H4 (cell line): ENCODE measurements at places on chromosomes 16 and 17. TPM values are rescaled to one million over a fixed set of nuclear protein-coding genes. Genes with fewer than 3 reads are reported as not detected.
A peak's percentile ranks its signal among the peaks of the same experiment; 100 is the strongest.

GRCh38 chr16:86011532-86011931 lies 112.6 kb downstream of the IRF8 start:
- DNase-seq, result no peak

- DNase-seq, result no peak
Observed at GRCh38 chr17:75088465-75089417, 987 bp downstream of the SLC16A5 start.

DNA sequence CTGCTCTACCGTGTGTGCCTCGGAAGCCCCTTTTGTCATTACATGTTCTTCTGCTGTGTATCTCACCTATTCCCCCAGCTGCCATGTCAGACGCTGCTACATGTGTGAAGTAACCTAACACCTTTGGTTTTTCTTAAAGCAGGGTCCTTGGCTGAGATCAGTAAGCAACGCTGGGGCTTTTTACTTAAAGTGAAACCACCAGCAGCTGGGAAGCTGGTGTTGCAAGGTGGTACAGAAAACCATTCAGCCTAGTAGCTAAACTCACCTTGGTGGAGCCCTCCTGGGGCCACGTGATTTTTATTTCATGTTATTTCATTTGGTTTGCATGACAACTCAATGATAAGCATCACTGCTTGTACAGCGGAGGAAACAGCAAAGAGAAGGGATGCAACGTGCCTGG lies 62.6 kb downstream of the PLCG2 start:
- DNase-seq, result no peak

DNA sequence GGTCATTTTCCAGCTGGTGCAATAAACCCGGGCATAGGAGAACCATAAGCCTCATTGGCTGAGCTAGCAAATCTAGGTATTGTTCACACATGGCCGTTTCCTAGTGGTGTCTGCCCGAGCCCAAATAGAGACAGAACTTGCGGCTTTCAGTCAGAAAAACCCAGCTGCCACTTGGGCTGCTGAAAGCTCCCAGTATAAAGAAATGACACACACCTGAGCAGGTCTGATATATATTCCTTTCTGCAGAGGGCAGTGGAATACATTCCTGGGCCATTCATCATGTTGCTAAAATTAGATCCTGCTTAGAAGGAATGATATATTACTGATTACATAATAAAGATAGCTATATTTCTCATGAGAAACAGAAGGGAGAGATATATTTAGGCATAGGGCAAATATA lies 83.9 kb upstream of the IRX5 start:
- no peak for DNase-seq

Gene GLIS2
- 0.29 and 0.45 TPM in 2 replicates for total RNA-seq

Gene PRSS8
- total RNA-seq, result 0.04 TPM in 1 of 2 replicates, not detected in the other

DNA sequence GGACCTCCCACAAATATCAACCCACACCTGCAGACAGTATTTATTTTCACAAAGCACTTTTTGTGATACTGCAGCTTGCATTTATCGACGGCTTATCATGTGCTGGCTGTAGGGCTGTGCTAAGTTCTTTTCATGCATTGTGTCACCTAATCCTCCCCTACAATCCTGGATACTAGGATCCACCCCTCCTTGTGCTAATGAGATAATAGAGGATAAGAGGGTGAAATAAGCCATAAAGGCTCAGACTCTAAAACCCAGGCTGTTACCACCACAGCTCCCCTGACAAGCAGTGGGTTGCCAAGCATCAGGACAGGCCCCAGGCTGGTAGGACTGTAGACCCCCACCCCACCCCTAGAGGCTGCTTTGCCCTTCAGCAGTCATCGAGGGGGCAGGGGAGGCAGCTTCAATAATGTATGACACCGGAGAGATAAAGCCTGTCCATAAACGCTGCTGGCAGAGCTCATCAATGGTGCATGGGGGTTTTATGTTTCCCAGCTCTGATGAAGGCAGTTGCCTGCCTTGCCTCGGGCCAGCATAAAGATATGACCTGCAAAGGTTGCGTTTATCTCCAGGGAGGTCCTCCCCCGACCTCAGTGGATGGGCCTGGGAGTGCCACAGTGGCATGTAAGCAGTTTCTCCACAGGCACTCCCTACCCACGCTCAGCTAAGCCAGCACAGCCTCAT lies 73.9 kb upstream of the C16orf82 start:
- DNase-seq, result no peak

DNA sequence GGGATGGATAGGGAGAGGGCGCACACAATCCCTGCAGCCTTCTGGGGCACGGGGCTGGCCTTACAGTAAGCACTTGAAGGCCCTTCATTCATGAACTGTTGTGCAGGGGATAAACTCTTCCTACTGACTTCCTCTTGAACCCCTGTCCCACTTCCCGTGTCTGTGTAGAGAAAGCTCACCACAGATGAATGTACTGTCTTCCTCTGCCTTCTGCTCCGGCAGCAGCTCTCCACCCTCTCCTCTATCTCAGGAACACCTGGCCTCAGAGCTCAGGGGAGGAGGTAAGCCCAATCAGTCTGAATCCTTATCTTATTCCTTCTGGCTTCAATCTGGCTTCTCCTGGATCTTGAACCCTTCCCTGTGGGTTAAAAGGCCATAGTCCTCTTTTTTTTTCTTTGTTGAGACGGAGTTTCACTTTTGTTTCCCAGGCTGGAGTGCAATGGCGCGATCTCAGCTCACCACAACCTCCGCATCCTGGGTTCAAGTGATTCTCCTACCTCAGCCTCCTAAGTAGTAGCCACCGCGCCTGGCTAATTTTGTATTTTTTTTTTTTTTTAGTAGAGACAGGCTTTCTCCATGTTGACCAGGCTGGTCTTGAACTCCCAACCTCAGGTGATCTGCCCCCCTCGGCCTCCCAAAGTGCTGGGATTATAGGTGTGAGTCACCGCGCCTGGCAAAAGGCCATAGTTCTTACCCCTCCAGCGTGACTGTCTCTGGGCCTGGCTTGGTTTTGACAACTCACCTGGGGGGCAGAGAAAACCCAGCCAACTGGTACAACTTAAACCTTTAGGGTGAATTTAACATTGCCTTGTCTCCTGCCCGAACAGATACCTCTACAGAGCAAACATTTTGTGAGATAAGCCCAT lies 7.2 kb upstream of the SLC52A1 start:
- no peak for DNase-seq

Gene HOXB3
- 2.0 and 5.6 TPM in 2 replicates for total RNA-seq

Gene PLK1
- total RNA-seq, result 53.2 and 65.5 TPM in 2 replicates

GRCh38 chr17:66767154-66767933 lies 67.6 kb upstream of the CACNG5 start:
- no peak for DNase-seq

DNA sequence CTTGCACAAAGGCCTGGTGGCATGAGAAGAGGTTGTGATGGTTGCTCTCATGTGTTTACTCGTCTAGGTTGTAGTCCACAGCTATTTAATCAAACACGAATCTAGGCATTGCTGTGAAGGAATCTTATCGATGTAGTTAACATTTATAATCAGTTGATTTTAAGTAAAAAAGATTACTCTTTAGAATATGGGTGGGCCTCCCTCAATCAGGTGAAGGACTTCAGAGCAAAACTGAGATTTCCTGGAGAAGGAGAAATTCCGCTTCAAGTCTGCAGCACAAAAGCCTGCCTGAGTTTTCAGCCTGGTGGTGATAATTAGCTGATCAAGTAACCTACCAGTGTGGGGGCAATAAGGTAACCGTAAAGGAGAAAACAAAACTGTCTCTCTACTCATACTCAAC lies 523.6 kb downstream of the GRIN2A start:
- no peak for DNase-seq

DNA sequence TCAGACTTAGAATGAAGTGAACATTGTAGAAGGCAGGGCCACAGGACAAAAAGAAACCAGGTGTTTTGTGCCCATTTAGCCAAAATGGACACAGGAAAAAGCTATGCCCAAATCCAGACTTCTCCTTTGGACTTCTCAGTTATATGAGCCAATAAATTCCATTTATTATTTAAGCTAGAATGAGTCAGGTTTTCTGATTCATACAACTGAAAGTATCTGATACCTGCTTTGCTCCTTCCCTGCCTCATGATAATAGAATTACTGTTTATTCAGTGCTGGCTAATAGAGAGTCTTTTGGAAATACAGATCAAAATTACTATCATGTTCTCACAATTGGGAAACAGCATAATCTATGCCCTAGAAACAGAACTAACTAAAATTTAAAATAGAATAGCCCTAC lies 8.7 kb upstream of the CPD start:
- DNase-seq, result no peak

- no peak for DNase-seq
Observed at GRCh38 chr17:80213643-80213975, 6.5 kb downstream of the SGSH start.

DNA sequence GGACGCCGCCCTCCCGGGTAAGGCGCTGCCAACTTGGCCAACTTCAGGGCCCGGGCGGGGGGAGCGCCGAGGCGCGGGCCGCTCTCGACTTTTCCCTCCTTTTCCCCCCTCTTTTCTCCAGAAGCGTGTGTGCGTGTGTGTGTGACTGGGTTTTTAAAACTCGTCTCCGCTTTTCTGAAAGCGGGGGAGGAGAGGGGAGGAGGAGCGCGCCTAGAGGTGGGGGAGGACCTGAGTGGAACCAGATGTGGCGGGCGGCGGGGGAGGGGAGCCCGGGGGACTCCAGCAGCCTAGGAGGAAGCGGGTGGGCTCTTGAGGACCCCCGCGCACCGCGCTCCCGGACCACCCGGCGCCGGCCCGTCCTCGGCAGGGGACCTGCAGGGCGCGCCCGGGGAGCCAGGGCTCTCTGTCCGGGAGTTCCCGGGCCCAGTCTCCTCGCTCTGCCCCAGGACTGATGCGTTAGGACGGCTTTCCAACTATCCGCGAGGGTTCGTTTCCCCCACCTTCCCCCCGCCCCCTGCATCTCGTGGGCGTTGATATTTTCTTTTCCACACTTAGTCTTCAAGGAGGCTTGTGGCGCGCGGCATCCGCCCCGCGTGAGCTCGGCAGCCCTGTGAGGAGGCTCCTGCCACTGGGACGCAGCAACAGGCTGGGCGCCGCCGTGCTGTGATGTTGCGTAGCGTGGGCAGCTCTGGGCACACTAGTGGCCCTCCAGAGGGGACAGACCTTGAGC lies 599 bp downstream of the MRC2 start:
- DNase-seq, result peak; percentile 60

Gene TOM1L1
- total RNA-seq, result 51.0 and 70.0 TPM in 2 replicates

DNA sequence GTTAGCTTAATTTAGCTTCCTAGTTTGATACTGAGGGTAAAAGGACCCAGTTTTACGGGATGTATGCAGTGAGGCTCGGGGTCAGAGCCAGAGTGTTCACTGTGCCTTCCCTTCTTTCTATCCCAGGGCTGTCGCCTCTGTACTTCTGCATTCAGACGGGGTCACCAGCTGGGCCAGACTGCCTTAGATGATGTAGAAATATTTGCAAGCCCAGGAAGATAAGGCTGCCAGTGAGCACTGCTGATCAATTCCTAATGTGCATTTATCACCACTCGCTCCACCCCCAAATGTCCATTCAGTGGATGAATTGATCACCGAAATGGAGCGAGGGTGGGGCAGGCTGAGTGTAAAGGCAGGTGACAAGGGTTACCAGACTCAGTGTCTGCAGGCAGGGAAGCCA lies 9.1 kb downstream of the SHISA6 start:
- no peak for DNase-seq
